IPS DF 6.9 (cell line): ENCODE measurements at places on chromosomes 5 and 9.
A peak's percentile ranks its signal among the peaks of the same experiment; 100 is the strongest.

DNA sequence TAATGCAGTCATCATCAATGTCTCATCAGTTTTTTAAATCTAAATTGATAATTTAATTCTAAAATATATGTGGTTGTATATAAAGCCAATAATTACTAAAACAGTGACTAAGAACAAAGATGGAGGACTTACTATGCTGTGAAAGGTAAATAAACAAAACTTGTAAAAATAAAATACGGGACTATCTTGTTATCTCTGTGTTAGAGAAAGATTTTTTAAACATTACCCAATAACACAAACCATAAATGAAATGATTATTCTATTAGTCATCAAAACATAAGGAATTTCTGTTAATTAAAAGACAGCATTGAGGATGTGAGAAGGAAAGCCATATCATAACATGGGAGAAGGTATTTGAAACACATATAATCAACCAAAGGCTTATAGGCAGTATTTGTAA lies 226.2 kb upstream of the SMC2 start:
- DNase-seq: no peak

DNA sequence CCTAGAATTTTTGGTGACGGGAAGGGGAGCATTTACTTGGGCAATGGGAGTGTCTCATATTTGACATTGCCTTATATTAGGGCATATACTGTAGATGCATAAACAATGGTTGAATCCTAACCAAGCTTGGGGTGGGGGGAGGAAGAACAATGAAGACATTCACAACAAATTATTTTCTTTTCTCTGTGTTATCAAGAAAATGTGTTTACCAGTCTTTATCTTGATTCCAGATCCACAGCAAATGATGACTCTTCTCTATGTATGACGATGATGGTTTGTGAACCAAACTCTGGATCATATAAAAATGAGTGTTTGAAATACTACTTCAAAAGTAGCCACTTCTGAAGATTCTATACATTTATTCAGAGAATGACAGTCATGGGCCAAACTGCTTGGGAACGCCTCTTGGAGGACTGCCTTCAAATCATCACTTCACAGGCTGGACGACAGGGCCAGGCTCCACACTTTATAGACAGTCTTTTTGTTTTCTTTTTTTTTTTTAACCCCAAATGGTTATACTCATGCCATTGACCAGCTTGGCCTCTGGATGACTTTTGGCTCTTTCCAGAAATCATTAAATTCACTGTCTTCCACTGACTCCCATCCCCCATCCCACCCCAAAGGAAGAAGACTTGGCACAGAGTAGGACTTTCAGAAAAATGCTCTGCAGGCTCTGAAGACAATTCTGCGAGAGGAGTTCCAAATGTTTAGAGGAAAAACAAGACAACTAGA lies 123.8 kb upstream of the LIFR start:
- DNase-seq: no peak

- DNase-seq: no peak
Measured at GRCh38 chr5:169385636-169386035, 84.7 kb upstream of the SLIT3 start.

DNA sequence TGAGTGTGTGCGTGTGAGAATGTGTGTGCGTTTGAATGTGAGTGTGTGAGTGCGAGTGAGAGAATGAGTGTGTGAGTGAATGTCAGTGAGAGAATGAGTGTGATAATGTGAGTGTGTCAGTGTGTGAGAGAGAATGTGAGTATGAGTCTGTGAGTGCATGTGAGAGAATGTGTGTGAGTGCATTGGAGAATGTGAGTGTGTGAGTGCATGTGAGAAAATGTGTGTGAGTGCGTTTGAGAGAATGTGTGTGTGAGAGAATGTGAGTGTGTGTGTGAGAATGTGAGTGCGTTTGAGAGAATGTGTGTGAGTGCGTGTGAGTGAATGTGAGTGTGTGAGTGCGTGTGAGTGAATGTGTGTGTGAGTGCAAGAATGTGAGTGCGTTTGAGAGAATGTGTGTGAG lies 39.0 kb upstream of the LHX2 start:
- no peak for DNase-seq

- DNase-seq: no peak
Measured at GRCh38 chr9:82582693-82583092, 480.2 kb downstream of the RASEF start.

GRCh38 chr9:112531666-112532282 lies 45.1 kb downstream of the KIAA1958 start:
- no peak for DNase-seq

DNA sequence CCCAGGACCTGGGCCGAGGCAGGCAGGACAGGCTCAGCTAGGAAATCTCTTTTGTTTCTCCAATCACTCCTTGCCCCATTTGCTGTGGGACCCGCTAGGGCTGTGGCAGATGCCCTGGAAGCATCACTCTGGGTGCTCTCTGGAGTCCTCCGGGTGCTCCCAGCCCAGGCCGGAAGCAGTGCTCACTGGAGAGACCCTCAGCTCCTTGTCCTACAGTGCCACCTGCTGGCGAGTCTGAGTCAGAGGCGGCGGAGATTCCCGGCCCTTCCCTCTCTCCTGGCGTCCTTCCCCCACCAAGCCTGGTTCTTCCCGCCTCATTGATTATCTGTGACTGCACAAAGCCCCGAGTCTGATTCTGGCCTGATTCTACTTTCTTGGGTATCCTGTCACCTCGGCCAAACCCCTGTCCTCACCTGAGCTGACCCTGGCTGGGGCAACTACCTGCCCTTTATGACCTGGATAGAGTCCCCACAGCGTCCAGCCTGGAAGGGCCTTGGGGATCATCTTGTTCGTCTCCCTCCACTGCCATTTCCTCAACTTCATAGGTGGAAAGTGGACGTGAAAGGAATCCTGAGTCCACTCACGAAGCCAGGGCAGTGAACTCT lies 7.3 kb upstream of the BARHL1 start:
- no peak for DNase-seq

DNA sequence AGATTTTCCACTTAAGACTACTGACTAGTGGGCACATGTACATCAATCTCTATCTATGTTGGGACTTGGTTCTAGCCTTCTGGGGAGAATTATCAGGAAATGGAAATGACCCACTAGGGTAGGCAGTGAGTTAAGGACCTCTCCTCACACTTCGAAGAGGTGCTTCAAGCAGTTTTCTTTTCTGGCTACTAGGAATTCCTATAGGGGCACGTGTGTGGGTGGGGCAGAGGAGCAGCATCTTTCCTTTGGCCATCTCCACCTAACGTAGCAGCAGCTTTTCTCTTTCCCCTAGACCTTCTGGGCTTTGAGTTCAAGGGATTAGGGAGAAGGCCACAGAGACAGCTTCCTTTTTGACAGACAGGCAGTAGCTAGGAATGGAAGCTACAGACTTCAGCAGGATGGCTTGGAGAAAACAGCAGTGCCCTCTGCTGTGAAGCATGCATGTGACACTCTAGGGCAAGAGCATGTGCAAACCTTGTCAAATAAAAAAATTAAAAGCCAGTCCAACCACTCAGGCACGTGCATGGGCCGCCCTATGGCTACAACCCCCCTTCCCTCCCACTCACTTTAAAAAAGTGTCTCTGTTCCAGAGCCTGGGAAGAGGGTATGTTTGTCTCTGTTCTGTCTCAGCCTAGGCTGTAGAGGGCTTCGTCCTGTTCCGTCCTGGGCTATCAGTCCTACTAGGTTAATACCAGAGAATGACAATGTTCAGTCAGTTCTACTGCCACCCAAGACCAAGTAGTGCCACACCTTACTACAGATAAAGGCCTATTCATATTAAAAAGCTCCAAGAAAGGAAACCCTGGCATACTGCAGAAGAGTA lies 8.7 kb upstream of the GFRA3 start:
- DNase-seq: peak; percentile 31

GRCh38 chr5:67000794-67001475 lies 195.7 kb downstream of the CD180 start:
- no peak for DNase-seq

DNA sequence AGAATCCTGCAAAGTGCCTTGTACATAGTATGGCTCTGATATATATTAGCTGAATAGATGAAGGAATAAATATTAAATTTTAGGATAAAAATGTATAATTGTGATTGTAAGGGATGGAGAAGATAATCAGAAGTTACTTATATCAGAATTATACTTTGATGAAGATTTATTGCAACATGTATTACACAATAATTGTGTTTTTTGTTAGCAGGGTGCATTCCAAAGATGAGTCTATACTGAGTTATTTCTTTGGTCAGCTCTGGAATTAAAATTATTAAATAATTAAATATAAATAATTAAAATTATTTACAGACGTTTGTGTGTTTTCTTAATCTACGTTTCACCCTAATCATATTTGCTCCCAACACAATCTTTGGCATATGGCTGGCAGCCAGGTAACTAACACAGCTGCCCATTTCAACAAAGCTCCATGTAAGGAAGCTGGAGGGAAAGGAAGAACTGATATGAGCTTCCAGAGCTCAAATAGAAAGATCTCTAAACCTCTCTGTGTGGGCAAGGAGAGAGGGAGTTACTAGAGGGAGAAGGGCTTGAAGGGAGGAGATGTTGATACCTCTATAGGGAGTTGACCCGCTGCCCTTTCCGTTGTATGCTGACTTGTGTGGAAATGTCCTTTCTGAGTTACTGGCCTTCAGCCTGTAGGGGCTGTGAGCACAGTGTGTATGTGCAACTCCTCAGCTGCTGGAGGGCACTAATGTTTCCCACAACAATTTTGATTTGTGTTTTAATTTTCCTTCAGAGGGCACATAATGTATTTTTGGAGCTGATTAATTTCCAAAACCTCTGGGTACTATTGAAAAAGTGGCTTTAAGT lies 403.4 kb downstream of the MAN2A1 start:
- no peak for DNase-seq

DNA sequence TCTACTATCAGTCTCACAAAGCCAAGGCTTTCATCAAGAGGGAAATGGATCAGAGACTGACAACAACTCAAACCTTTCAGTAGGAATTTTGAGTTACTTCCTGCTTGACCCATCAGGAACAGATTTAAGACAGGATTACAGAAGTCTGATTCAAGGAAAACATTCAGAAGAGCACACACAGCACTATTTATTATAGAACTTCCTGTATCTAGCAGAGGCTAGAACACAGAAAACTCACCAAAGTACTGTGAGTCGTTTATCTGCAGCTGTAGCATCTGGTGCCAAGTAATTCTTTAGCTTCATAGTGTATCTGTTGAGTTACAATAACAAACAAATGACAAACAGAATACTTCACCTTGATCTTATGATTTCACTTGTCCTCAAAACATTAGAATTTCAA lies 13.8 kb downstream of the LEAP2 start:
- no peak for DNase-seq
